EH (cell line): ENCODE measurements at places on chromosomes 5 and 9.

DNA sequence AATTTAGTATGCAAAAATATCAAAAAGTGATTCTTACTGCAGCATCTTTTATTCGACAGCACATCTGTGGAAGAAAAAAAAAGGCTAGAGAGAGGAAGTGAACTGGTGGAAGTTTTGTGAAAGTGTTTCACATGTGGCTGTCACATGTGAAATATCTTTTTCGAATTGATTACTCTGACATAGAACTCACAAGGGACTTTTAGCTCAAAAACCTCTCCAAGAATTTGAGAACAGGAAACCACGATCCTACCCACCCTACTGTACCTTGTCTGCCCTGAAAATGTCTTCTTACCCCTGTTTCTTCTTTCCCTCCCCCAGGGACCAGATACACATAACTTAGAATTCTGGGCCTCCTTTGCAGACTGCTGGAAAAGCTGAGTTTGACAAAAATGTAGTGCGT lies 106.5 kb upstream of the PRRC1 start:
- no peak for DNase-seq

DNA sequence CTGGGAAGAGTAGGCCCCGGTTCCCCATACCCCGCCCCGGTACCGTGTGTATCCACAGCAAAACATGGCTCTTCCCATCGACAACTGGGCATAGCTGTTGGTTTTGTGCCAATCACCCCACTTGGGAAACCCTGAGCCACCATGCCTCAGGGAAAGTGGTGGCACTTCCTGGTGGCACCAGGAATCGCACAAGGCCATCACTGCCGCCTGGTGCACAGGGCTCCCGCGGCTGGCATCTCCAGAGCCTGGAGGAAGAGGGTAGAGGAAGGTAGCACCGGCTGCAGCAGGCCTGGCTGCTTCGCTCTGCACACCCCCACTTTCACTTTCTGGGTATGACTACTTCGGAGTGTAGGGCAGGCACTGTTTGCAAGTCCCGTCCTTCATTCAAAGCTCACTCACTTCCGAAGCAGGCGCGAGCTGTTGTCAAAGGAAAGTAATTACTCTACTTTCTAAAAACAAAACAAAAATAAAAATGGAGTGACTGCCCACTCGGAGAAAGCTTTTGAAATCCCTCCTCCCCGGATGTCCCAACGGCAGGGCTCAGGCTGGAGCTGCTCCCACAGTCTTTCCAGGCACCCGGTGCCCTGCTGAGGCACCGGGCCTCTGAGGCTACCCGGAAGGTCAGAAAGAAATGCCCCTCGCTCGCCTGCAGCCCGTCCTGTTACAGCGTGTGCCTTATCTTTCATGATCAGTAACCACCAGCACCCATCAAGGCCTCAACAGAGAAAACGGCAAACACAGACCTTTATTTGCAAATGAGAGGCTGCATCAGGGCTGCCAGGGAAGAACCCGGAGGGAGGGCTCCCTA lies 2.0 kb downstream of the BRD3 start:
- DNase-seq, result peak; percentile 73

DNA sequence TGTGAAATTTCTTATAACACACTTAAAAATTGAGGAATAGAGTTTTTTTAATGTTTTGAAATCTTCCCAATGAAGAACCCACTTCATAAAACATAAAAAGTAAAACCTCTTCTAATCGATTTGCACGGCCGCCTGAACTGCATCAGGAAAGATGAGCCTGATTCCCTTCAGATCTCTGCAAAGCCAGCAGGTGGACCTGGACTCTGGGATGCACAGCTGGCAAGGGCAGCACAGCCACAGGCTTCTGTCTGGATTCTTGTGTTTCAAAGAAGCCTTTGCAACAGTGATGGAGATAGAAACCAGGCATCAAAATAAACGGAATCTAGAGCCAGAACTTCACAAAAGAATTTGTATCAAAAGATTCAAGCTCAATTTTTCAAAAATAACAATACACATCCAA lies 36.0 kb upstream of the SPATA31C2 start:
- no peak for DNase-seq

- no peak for DNase-seq
Observed at GRCh38 chr9:114185570-114186490, 30.5 kb downstream of the COL27A1 start.

- peak; percentile 48 for DNase-seq
Observed at GRCh38 chr5:67350618-67351201, 154.1 kb upstream of the CD180 start.
